ENCODE measurements at places on chromosomes 7 and 10.

GRCh38 chr10:30438021-30438850 is 4.3 kb downstream of the MAP3K8 start:
- no peak for DNase-seq

- no peak for DNase-seq
These were observed 113.8 kb upstream of the ITGB1 start for GRCh38 chr10:33071857-33072256.

- DNase-seq, result no peak
These were observed 111.4 kb downstream of the SRPK2 start for GRCh38 chr7:105277341-105277740.

DNA sequence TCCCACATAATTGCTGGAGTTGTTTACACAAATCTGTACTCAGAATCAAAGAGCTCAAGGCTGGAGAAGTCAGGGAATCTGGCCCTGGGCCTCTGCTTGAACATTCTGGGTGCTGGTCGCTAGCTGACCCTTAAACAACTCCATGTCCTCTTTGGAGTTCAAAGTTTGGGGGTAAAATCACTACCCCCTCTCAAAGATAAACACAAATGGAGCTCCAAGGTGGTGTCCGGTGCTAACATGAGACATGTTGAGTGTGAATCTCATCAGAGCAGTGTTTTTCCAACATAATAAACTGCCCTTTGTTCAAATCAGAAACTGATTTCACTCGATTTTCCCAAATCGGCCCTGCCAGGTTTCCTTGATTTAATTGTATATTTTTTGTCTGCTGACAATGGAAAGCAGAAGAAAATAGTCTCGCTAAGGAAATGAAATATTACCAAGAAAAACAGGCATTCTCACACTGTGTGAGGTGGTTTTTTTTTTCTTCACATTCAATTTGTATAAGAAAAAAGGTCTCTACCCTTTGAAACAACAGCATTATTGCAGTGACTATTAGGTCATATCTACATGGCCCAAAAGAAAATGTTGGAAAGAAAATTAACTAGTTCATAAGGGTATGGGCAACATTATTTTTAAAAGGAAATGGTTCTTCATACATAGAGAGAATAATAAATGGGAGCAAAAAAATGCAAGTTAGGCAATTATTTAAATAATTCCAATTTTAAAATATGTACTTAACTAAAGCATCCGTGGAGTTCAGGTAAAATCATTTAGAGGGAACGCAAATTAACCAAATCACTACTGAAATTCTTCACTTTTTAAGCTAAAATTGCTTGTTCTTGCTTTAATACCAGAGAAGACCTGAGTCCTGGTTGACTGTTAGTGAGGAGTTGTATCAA is 56.1 kb upstream of the CAPZA2 start:
- no peak for DNase-seq

DNA sequence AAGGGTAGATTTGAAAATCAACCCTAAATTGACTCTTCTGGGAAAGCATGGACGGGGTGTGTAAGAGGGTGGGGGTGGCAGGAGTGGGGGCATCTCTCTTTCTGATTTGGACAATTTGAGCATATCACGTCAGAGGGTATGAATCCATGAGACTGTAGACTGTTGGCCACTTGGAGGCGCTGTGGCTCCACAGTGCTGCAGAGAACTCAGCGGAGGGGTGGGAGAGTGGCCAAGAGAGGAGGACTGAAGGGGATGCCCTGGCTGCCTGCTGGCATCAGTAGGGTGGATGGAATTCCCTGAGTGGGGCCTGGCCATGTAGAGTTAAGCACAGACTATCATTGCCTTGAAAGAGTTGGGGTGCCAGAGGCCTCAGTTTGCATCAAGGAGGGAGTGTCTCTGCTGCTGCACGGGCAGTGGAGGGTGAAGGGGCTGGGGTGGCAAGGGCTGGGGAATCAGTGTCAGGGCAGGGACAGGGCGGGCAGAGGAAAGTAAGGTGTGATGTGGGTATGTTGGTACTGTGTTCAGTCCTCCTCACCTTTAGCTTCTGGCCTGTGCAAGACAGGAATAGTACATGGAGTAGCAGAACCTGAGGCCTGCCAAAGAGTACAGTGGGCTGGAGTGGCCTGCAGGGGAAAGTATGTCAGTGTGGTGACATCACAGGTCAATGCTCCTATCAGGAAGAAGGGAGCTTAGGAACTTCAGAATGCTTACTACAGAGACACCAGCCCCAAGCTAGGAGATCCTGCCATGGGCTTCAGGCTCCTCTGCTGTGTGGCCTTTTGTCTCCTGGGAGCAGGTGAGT is 133.5 kb upstream of the PRSS58 start:
- DNase-seq, result no peak

- no peak for DNase-seq
These were observed 3.5 kb downstream of the ANKRD1 start for GRCh38 chr10:90917238-90917967.

GRCh38 chr10:96228408-96228994 is 42.9 kb downstream of the BLNK start:
- no peak for DNase-seq

DNA sequence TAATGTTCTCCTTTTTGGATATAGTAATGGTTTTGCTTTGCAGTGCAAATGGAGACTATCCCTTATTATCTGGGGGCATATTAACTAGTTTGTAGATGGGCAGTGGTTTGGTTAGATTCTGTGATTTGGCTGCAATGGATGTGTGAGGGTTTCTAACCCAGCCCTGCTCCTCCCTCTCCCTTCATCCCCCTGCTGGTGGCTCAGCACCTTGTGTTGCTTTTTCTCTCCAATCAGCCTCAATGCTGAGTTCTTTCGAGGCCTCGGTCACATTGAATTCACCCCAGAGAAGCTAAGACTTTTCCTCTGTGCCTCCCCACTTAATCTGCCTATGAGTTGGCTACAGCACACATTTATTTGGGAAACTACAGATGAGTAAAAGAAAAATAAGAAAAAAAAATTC is 120.0 kb downstream of the MALRD1 start:
- no peak for DNase-seq

DNA sequence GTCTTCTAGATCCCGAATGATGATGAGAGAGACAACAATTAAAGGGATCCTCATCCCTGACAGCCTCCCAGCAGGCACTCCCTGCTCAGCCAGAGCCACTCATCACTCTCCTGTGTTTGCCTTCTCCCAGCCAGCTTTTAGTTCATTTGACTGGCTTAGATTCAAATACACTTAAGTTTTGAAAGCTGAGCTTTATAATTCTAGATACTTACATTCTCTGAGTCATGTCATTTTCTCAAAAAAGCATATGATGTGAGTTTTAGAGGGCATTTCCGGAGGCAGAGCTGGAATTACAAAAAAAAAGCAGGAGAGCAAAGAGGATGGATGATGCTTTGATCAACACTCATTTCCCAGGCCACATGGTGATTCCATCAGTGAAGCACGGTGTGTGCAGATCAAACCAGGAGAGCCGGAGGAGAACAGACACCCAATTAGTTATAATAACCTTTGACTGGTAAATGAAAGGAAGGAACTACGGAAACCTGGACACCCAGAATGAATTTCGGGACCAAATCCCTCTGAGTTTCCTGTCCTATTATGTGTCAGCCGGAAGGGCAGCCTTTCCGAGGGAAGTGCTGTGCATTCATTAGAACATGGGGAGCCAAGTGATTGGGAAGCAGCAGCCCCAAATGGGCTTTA is 81.5 kb upstream of the HPS1 start:
- DNase-seq, result no peak

DNA sequence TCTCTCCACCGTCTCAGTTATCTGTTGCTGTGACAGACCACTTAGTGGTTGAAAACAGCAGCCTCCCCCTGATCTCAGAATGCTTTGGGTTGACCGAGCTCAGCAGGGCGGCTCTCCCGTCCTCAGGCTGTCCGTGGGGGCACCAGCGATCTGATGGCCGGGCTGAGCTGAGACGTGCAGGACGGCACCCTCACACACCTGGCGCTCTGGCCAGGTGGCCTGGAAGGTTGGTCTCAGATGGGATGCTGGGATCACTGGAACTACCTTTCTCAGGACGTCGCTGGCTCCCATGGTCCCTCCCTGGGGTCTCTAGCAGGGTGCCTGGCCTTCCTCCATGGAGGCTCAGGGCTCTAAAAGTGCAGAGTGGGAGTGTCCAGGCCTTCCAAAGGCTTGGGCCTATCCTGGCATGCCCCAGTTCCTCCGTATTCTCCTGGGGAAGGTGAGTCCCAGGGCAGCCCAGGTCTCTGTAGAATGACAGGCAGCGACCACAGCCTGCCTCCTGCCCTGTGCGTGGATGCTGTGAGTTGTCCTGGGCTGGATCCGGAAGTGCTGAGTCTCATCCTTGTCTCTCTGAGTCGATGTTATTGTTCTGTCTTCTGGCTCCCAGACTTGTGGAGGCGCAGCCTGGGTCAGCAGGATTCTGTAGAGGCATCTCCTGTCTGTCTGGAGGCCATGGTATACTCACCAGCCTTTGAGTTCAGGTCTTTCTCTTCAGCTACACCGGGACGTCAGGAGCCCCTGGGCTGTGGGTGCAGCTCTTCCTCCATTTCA is 12.2 kb upstream of the PWWP2B start:
- no peak for DNase-seq

DNA sequence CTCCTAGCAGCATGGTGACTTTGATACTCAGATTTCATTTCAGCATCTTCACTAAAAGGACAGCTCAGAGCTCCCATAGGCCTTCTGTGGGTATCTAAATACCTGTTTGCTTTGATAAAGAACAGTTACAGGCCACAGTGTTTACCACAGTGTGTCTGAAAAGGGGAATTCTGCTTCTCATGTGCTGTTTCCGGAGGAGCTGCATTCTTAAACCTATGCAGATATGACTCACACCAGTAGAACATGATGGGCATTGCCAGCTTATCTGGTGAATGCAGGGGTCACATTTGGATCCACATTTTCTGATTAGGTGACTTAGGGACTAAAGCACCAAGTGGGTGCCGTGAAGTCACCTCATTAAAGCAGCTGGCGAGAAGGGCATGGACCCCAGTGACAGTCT is 52.6 kb downstream of the TRRAP start:
- no peak for DNase-seq

DNA sequence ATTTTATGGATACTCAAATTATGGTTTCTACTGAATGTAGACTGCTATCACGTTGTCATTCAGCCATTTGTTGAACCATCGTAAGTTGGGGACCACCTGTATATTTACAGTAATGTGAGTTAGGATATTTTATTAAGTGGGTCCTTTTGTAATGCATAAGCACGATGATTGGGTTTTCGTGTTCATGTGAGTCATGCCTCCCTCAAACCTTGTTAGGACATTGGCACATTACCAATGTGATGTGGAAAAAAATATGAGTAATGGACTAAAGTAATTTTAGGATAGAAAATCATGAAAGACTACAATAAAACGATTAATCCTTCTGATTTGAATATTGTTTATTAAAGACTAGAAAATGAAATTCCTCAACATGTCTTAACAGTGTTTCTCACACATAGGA is 8.7 kb downstream of the SMC3 start:
- DNase-seq, result no peak

- no peak for DNase-seq
These were observed 101.7 kb upstream of the SVIL start for GRCh38 chr10:29736366-29737073.

GRCh38 chr7:32896564-32897347 is 5.2 kb upstream of the KBTBD2 start:
- DNase-seq, result no peak

DNA sequence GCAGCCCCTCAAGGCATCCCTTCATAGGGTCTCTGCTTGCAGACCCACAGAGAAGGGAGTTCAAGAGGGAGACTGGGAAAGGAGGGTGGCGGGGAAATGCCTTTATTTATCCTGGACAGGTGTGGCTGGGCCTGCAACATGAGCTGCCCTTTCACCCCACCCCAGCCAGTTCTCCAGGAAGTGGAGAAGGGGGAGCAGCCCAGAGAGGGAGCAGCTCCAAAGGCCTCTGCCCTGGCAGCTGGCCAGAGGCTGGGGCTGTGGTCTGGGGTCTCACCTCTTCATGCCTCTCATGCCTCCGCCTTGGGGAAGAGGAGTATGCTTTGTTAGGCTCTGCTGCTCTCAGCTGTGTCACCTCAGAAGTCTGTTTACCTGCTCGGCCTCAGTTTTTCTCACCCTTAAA is 3.1 kb downstream of the LDB3 start:
- no peak for DNase-seq

GRCh38 chr7:119572541-119572940 is 700.4 kb upstream of the KCND2 start:
- no peak for DNase-seq

DNA sequence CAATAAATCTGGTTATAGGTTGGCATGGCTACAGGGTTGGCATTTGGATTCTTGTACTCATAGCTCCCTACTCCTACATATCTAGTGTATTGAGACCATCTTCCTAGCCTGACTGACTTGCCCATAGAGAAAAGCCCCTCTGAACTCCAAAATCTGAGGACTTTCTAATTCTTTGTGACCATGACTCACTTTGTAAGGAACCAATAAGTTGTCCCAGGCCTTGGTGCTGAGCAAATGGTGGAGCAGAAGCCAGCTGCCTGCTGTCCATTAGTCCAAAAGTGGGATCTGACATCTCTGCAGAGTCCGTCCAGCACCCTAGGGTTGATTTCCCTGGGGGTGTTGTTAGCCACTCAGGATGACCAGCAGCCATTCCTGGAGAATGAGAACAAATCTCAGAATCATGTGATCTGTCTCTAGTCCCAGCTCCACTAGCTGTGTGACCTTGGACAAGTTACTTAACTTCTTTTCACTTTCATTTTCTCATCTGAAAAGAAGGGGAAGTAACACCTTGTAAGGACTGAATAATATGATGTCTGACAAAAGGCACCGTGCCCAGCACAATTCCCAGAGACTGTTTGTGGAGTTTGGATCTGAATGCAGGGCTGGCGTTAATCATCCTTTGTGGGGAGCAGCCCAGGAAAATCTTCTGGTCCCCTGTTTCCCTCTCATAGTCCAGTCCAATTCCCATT is 44.1 kb downstream of the MTURN start:
- DNase-seq, result no peak

DNA sequence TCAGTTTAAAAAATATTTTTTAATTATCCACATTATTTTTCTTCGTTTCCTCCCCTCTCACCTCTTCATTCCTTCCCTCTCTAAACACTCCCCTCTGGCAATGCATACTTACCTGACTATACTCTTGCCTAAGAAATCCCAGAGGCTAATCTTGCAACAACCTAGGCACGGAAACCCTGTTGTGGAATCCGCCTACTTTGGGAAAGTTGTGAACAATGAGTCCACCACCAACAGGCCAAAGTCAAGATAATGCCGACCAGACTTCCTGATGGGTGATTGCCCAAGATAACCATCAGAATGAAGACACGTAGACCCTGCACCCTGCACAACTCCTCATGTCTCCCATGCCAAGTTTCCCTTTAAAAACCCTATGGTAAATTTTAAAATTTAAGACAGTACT is 521.5 kb downstream of the KIF20B start:
- DNase-seq, result no peak
